Vagina (tissue), 2 donors: ENCODE measurements at places on chromosomes 13 and 19.

GRCh38 chr19:2611483-2612464, 90.7 kb downstream of the GNG7 start:
- DNase-seq = no peak

DNA sequence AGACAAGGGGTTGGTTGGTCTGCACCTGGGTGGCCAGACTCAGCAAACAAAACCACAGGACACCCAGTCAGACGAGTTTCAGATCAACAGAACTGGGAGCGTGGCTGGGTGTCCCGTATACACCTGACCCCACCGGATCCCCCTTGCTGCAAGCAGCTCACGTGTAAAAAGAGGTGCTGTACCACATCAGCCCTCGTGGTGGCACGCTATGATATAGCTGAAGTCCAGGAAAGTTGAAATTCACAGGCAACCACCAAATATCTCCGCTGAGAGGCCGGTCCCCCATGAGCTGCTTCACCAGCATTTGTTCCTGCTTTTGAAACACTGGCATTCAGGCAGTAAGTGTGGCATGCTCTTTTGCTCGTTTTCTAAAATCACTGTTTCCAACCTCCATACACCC, 92.3 kb downstream of the TUBA3C start:
- no peak for DNase-seq

GRCh38 chr19:6362027-6362350, 658 bp downstream of the CLPP start:
- no peak for DNase-seq

- no peak for DNase-seq
Measured at GRCh38 chr13:43908156-43909126, 28.7 kb downstream of the LACC1 start.

GRCh38 chr19:15449620-15450527, at the start of gene WIZ:
Gene WIZ, minus strand, starts transcription at chr19:15449956. Its CDS starts 1,649 bp downstream, at chr19:15448307.
- no peak for DNase-seq
